ENCODE measurements at places on chromosomes 3 and 15.
A peak's percentile ranks its signal among the peaks of the same experiment; 100 is the strongest.

DNA sequence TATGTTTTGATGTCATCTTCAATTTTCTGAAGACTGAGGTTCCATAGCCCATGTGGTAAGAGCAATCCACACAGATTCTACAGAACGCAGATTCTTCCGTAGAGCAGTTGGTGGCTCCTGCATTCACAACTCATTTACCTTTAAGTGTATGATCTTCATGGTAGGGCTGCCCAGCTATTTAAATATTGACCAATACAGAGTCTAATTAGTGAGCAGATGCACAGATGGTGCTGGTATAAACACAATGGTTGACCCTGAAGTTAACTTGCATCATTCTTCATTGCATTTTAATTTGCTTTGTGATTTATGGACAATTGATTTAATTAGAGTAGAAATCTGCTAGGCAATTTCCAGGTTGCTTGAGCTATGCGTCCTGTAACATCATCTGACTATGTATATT, 269.2 kb downstream of the SQOR start:
- no peak for DNase-seq

DNA sequence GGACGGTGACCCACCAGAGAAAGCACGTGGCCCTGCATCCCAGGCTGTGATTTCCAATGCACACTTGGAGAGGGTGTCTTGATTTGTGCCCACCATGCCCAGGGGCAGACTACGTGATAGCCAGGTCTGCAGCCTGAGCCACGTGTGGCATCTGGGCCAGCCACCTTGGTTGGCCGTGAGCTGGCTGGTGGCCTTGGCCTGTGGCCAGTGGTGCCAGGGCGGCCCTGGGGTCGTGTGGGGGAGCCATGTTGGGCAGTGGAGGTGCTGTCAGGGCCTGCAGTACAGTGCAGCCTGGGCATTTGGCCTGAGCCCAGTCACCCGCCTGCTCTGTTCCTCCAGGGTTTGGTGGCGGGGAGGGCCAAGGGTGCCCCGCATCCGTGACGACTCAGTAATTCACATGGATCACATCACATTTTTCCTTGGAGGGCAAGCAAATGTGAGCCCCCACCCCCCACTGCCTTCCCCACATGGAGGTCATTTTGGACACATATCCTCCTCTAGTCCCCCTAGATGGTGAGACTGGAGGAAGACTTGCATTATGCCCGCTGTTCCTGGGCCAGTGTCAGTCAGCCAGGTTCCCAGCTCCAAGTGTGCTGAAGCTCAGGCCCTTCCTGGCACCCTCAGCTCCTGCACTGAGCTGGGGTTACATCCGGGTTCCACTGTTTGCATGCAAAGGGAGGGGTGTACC, 201.4 kb downstream of the UBE3A start:
- DNase-seq: no peak

GRCh38 chr3:42936157-42936981, 30.4 kb downstream of the ZNF662 start:
- DNase-seq: no peak

GRCh38 chr3:141385406-141386125, 17.3 kb downstream of the ZBTB38 start:
- DNase-seq: no peak

- DNase-seq: no peak
Observed at GRCh38 chr3:149153402-149153801, 24.0 kb downstream of the HPS3 start.

GRCh38 chr15:67280217-67280616, 25.6 kb downstream of the IQCH start:
- DNase-seq: no peak

- no peak for DNase-seq
Observed at GRCh38 chr3:173351886-173352285, 45.7 kb upstream of the NLGN1 start.

- DNase-seq: no peak
Observed at GRCh38 chr15:57189466-57189865, 186.8 kb upstream of the CGNL1 start.

DNA sequence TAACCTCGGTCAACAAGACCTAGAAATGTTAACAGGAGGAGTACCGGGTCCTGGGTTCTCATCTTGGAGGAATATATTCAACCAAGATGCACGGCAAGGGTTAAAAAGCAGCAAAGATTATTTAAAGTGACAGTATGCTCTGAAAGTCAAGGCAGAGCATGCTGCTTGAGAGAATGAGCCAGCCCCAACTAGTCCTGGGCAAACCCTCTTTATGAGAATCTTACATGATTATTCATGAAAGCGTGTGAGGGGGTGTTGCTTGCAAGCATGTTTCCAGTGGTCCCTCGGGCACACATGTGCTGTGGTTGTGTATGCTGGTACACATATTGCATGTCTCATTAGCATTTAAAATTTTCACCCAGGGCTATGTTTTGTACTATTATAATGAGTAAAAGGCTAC, 1445.6 kb downstream of the SI start:
- DNase-seq: no peak

GRCh38 chr3:183868796-183869195, 15.9 kb downstream of the PARL start:
- no peak for DNase-seq

DNA sequence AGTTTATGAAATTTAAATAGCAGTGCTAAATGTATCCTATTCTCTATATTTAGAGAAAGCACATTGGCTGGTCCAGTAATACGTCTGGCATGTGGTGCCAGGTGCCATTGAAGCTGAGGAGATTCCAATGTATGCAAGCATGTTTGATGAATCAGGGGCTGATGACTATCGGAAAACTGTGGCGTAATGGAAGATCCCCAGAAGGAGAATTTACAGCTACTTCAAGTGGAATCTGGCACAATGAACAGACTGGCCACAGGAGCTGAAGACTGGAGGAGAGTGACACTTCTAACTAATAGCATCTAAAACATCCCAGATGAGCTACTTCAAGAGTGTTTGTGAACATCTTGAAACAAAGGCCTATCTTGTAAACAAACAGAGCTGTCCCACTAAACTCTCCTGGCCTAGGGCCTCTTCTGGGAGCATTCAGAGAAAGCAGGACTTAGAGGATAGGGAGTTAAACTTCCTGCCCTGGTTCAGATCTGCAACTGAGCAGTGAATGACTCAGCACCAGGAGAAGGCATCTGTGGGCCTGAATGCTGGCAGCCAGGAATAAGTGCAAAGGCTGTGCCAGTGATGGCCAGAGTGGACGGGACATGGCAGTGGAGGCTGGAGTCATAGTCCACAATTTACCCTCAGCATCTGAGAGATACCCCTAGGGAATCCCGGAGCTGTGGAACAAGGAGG, 15.2 kb upstream of the ACTC1 start:
- no peak for DNase-seq

GRCh38 chr15:40263024-40263754, 19.7 kb downstream of the ANKRD63 start:
- no peak for DNase-seq

- no peak for DNase-seq
Observed at GRCh38 chr3:36512555-36512954, 132.3 kb downstream of the STAC start.

DNA sequence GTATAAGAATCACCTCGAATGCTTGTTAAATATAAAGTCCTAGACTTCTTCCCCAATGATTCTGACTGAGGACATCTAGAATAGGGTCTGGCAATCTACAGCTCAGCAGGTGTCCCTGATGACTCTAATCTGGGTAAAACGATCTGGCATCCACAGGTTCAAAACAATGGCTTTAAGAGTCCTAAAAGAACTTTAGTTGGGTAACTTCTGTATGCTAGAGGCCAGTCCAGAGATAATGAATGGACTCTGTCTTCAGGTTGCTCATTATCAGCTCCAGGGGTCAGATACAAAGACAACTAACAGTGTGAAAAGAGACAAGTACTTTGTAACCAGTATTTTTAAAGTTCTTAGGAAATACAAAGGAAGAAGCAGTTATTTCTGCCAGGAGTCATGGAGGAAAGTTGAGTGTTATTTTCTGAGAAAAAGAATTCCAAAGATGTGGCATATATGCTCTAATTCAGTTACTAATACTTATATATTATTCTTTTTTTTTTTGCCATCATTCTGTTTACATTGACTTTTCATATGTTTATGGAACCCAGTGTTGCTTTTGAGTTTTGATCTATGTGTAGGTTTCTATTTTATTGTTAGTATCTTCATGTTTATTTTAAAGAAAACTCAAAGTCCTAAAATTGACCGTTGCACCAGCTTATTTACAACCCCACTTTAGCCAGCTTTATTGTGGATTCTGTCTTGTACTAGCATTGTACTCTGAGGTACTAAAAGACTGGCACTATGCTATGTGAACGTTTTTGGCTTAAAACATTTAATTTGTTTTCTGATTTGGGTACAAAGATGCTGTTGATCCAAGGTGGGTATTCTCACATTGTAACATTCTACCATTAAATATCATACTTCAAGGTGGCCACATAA, 3.1 kb upstream of the GPR15 start:
- no peak for DNase-seq

DNA sequence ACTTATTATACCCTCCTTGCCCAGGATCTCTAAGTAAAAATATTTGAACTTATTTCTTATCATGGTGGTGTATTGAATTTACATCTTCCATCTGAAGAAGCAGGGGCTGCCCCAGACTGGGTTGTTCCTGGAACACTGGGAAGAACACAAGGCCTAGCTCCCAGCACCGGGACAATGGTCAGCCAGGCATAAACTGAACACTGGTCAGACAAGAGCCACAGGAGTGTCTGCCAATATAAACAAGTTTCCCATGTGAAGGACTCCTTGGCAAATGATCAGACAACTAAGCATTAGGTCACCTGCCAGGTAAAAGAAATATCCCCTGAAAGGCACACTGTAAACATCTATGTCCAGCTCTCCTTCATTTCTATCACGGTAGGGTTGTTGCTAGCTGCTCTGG, 172.4 kb downstream of the ATP8B4 start:
- DNase-seq: no peak

- no peak for DNase-seq
Observed at GRCh38 chr3:41580274-41580959, 381.1 kb downstream of the CTNNB1 start.

DNA sequence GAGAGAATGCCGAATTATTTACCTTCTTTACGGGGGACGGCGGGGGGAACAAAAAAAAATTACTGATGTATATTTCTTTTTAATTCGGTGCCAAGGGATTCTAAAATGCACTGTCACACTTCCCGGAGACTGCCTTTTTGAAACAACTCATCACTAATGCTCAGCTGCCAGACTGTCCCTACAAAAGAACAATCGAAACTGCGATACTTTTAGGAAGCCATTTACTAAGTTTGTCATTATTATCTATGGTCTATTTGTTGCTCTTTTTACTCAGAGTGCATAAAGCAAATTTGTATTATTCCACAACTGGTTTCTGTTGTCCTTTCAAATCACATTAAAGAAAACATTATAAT, 60.8 kb downstream of the TM4SF4 start:
- DNase-seq: no peak

GRCh38 chr15:88797663-88798339, 5.4 kb upstream of the ACAN start:
- DNase-seq: no peak

DNA sequence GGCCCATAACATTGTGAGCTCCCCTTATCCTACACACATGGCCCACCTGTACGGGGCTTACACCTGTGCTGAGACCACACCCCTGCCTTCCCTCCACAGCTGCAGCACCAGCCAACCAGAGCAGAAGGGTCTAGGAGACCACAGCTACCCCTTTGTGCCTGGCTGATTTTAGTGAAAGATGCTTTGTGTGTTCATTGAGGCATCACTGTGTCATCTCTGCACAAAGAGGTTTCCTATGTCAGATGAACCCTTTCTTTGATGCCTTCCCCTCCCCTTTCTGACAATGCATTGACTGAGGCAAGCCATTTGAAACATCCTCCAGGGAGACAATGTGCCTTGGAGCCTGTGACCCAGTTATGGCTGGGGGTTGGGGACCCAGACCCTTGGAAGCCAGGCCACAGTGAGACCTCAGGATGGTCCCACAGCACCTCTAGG, 54.9 kb upstream of the SLC7A14 start:
- no peak for DNase-seq

GRCh38 chr15:76135516-76135915, 75.7 kb downstream of the TMEM266 start:
- no peak for DNase-seq

GRCh38 chr3:168040607-168041208, 55.0 kb downstream of the GOLIM4 start:
- DNase-seq: peak; percentile 88

GRCh38 chr3:53114412-53115074, 15.7 kb downstream of the RFT1 start:
- no peak for DNase-seq

DNA sequence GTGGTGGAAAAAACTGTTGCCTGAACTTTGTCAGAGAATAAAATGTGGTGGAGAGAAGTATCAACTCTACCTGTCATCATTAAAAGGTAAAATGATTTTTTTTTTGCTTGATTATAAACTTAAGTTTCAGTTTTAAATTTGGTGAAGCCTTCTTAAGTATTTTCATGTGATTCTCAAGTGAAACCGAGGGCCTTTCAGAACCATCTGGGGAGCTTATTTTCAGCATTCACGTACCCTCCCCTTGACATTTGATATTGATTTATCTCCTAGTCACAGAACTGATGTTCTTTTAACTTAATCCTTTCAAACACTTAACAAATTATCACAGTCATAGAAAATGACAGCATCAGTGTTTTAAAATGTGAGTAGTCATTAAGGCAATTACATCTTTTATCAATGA, 38.5 kb downstream of the HPS3 start:
- DNase-seq: no peak

DNA sequence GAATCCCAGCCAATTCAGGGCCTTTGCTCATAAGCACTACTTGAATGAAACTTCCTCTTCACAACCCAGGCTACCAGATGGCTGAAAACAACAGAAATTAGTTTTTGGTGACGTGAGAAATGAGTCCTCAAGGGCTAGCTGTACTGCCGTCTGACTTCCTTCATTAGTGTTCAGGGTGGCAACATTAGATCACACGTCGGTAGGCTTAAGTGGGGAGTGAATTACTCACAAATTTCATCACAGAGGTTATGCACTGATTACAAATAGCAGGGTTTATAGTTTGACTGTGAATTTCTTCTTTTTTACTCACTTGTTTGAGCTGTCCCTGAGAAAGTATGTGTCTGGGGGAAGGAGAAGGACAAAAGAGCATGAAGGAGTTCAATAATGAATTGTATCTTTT, 397.2 kb downstream of the GAP43 start:
- DNase-seq: no peak

GRCh38 chr15:23857028-23857641, 170.0 kb upstream of the NDN start:
- no peak for DNase-seq

- no peak for DNase-seq
Observed at GRCh38 chr3:32958509-32958908, 7.1 kb downstream of the CCR4 start.

- no peak for DNase-seq
Observed at GRCh38 chr15:68234060-68234459, 4.5 kb upstream of the CLN6 start.

DNA sequence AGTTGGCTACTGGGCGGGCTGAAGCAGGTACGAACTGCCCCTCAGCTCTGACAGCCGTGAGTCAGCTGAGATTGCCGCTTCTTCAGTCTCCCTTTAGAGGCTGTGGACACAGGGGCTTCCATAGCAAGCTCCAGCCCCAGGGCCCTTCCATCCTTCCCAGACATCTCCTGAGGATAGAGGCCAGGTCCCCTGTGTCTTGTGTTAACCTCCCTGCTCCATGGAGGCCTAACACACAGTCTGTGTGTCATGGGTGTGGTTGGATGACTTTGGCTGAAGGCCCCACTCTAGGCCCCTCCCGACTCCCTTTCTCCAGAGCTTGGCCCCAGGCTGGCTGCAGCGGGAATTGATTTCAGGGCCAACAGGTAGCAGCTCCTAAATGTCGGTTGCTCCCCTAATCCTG, 116.1 kb upstream of the TLE3 start:
- DNase-seq: no peak
